ENCODE measurements at places on chromosomes 3 and 15. TPM values are rescaled to one million over a fixed set of nuclear protein-coding genes. Genes with fewer than 3 reads are reported as not detected.

DNA sequence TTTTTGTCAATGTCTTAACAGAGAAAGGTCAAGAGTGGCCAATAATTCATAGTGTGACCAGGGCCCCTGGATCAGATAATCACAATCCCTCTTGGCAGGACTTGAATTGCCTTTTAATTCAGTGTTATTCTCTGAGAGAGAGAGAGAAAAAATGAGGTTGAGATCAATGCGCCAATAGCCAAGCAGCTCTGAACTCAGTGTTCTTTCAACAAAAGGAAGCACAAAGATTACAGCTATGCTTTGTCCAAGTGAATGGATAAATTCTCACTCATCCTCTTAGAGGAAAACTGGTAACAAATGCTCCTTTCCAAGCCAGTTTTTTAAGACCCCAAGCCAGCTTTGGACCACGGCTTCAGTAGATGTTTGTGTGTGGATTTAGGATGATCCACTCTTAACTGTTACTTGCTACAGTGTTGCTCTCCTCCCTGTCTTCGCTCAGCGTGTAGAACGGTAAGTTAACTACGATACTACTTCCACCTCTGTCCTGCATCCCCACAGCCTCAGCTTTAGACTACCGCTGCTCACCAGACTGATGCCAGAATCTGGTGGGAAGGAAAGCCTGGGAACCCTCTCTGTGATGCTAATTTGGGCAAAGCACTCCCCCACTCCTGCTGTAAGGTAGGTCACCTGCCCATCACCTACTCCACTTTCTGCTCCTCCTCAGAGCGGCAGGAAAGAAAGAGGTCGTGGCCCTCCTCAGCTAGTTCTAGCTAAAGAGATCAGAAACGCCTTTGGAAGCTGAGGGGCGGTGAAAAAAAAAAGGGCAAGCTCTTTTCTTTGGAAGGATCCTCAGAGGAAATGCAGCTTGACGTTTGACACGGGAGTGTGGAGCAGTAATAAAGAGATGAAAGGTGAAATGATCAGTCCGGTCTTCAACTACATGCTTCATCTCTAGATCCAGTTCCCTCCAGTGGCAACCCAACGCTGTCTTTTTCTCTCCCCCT, 46.8 kb upstream of the LPP start:
- no peak for DNase-seq

GRCh38 chr15:74523982-74524381, 17.0 kb upstream of the ARID3B start:
- DNase-seq = no peak

- no peak for DNase-seq
Measured at GRCh38 chr3:39469945-39470344, 2.5 kb downstream of the MOBP start.

DNA sequence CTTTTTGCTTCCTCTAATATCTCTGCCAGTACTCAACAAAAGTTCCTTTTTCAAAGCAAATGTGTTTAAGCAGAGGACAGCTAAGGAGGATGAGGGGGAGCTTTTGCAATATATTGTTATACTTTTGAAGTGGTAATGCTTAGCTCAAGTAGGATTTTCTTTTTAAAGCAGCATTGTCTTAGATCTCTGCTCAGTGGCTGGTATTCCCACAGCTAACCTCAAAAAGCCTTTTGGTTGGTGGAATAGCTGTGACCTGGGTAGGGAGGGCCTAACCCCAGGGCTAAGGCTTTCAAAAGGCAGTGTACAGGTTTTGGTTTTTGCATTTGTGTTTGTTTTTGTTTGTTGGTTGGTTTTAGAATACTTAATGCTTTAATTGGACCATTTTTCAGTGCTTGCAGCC, 76.1 kb downstream of the UBP1 start:
- no peak for DNase-seq

DNA sequence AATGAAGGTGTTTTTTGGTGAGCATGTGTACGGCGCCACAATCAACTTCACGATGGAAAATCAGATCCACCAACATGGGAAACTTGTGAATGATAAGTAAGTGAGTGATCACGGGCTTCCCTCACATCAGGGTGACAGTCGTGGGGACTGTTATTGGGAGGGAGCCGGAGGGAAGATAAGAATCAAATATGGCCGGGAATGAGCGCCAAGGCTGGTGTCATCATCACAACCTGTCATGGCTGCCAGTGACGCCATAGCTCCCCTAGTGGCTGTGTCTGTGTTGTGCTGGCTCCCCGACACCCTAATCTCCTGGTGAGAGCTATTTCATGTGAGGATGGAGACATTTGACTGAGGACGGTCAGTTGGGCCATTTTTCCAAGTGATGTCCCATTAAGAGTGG, 168.5 kb downstream of the SV2B start:
- DNase-seq = no peak

DNA sequence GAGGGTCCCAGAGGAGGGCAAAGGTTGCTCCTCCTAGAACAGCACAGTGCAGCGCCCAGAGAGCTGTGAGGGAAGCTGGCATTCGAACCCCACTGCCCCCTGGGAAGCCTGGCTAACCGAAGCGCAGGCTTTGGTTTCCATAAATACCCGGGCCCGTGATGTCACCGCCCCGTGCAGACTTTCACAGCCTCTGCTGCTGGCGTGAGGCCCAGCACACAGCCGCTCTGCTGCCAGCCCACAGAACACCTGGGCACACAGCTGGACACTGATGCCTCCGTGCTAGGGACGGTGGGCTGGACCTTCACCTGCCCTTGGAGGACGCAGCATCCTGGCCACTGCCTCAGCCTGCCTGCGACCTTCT, 1.0 kb downstream of the IQSEC1 start:
- DNase-seq = peak; percentile 88

- DNase-seq = no peak
Measured at GRCh38 chr15:31359702-31360111, 33.1 kb downstream of the KLF13 start.

The GOLGA8F gene
- total RNA-seq = not detected

The PODXL2 gene
- total RNA-seq = 2.2 TPM

The PCLAF gene
- total RNA-seq = 0.19 TPM

The ADAMTS17 gene
- 0.67 TPM for total RNA-seq

The ZIC1 gene
- not detected for total RNA-seq

The NAALADL2 gene
- total RNA-seq = 10.4 TPM

The CNTN3 gene
- 1.3 TPM for total RNA-seq

Data from cardiac septum (tissue), 1 donor.